ENCODE measurements at places on chromosomes 13 and 19.

DNA sequence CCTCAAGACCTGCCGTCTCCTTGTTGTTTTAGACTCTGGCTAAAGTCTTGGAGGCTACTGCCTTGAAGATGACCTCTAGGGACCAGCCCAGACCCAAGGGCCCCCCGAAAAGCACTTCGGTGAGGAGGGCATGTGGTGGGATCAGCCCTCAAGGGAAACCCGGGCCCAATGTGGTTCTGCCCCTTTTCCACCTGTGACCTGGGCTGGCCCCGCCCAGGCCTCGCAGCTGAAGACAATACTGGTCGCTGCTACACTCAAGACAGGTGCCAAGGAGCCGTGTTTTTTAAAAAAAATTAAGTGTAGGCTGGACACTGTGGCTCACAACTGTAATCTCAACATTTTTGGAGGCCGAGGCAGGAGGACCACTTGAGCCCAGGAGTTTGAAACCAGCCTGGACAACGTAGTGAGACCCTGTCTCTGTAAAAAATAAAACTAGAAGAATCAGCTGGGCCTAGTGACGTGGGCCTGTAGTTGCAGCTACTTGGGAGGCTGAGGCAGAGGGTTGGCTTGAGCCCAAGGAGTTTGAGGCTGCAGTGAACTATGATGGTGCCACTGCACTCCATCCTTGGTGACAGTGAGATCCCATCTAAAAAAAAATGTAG is 903 bp downstream of the TLE6 start:
- DNase-seq: no peak

DNA sequence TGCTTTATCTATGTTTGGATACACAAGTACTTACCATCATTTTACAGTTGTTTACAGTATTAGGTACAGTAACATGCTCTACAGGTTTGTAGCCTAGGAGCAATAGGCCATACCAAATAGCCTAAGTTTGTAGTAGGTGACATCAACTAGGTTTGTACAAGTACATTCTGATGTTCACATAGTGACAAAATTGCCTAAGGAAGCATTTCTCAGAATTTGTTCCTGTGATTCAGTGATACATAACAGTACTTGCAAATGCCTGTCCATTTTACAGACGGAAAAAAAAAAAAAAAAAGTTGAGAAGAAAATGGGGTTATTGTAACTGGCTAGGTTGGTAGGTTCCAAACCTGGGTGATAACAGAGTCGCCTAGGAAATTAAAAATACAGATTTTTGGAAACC is 13.6 kb downstream of the UFM1 start:
- no peak for DNase-seq

DNA sequence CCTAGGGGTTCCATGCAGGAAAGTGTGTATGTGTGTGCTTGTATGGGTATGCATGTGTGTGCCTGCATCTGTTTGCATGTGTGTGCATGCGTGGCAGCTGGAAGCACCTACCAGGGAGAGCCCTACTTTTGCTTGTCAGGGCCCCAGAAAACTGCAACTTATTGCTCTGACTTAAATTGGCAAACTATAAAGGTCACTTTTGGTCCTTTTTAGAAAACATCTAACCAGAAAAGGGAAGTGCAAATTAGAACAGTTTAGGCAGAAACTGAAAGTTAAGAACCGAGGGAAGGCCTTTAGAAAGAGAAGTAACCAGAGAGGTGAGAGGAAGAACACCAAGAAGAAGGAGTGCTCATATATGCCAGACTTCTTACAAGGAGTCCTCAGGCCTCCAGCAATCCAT is 32.5 kb downstream of the DLEU7 start:
- DNase-seq: no peak

DNA sequence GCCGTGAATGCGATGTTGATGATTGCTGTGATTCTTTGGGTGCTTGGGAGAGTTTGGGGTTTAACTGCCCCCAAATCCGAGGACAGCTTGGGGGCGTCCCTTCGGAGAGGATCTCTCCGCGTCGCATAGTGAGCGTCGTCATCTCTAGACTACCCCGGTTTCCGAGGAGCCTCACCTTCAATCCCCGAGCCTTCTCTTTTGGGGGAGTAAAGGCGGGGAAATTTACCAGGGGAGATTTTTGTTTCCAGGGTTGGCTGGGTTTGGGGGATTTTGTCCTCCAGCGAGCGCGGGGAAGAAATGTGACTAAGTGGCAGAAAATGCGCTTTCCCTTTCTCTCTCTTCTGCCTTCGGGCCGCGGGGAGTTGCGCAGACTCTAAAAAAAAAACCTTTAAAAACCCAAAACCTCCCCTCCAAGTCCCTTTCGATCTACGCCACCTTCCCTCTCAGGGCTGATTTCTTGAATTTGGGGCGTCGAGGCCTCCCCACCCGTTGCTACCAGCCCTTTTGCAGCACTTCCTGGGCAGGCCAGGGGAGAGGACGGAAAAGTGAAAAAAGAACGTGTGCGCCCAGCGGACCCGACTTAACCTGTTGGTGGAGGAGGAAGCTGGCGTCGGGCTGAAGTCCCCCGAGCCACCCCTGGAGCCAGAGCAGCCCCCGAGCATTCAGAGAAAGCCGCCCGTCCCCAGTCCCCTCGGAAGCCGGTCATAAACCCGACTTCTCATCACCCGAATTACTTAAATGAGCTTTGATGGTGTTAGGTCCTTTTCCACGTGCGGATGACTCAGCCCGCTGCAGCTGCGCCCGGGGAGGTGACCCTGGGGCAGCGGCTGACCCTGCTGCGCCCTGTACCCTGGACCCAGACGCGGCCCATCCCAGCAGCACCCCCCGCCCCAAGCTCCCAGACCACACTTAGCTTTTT is 17.7 kb downstream of the NFIX start:
- peak; percentile 11 for DNase-seq

DNA sequence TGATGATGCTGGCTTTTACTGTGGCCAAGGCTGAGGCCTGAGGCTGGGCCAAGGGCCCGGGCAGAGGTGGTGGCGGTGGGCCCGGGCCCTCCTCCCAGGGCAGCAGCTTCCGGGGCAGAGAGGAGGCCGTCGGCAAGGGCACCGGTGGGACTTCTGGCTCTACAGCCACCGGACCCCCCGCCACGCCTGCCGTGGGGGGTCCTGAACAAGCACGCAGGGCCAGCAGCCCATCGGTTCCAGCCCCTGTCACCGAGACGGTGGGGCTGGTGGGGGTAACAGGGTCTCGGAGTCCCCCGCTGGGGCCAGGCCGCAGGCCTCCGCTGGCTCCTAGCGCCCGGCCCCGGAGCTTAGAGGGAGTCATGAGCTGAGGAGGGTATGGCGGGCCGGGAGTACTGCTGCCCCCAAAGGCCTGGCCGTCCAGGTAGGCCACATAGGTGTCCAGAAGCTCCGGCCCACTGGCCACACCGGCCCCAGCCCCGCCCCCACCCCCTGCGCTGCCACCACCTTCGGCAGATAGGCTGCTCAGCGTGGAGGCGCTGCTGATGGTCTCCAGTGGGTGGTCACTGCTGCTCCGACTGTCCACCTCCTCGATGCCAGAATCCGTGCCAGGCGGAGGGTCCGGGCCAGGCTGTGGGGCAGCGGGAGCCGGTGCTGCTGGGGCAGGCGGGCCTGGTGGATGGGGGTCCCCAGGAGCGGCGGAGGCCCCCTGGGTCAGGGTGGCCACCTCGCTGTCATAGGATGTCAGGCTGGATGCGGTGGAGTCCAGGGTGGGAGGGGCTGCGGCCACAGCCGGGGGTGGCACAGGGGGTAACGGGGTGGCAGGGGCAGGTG is 17.3 kb downstream of the C19orf81 start:
- no peak for DNase-seq

- no peak for DNase-seq
These were observed 9.5 kb upstream of the VSTM2B start for GRCh38 chr19:29516358-29516725.

- DNase-seq: no peak
These were observed 1353.3 kb downstream of the UQCRFS1 start for GRCh38 chr19:27859689-27860088.

- DNase-seq: peak; percentile 42
These were observed 20.7 kb downstream of the SH3GL1 start for GRCh38 chr19:4379383-4380253.

GRCh38 chr19:57803594-57804325 is 11.0 kb downstream of the ZNF552 start:
- no peak for DNase-seq

DNA sequence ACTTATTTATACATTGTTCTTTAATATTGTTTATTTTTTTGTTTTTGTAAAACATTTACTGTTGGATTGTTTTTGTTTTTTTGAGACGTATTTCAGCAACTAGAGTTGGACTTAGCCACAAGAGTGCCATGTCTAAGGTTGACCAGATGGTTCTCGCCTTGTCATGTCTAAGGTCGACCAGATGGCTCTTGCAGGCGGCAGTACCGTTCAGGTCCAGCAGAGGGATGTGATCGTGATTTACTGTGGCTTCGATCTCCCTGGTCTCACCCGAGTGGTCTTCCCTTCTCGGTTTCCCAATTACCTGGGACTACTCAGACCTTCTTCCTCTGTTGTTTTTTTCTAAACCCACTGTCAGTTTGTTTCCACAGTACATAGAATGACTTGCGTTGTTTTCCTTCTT is 1438.6 kb downstream of the UQCRFS1 start:
- no peak for DNase-seq

DNA sequence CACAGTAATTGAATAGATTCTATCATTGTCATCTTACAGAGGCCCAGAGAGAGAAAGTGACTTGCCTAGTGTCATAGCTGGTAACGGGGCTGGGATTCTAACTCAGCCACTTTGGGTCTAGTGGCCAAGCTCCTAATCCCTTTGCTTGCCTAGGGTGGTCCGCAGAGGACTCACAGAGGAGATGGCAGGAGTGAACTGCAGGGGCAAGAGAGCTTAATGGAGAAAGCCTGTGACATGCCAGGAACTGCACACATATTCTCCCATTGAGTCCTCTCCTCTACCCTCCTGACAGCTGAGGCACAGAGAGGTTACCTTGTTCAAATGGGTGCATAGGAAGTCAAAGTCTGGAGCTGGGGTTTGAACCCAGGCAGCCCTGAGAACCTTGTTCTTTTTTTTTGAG is 2.7 kb downstream of the LSR start:
- no peak for DNase-seq

DNA sequence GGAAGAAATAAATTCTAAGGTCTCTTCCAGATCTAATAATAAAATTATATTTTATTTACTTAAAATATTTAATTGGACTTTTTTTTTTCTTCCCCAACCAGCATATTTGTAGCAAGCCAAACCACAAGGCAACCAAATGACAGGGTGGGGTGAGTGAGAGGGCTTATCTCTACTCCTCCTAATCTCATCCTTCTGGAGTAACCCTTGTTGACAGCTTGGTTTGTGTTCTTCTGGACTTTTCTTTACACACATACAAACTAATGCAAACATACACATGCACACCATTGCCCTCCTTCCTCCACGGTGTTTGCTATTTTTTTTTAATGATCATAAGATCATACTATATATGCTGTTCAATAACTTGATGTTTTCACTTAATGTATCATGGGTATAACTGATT is 383.1 kb downstream of the DLEU7 start:
- DNase-seq: no peak

DNA sequence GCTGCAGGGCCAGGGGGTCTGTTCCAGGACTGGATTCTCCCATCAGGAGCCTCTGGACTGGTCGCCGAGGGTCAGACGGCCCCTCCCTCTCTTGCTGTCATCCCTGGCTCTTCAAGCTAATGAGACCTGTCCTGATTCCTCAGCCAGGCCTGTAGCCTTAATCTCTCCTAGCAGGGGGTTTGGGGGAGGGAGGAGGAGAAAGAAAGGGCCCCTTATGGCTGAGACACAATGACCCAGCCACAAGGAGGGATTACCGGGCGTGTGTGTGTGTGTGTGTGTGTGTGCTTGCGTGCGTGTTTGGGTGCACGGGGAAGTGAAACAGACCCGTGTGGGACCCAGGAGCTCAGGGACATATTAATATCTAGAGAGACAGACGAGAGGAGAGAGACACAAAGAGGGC is 1.9 kb upstream of the CRX start:
- DNase-seq: no peak
